ENCODE measurements at places on chromosomes 7 and 10.

- no peak for DNase-seq
These were observed 43.5 kb downstream of the PRTFDC1 start for GRCh38 chr10:24908793-24909423.

GRCh38 chr10:15227611-15228372 lies 59.3 kb upstream of the NMT2 start:
- no peak for DNase-seq

DNA sequence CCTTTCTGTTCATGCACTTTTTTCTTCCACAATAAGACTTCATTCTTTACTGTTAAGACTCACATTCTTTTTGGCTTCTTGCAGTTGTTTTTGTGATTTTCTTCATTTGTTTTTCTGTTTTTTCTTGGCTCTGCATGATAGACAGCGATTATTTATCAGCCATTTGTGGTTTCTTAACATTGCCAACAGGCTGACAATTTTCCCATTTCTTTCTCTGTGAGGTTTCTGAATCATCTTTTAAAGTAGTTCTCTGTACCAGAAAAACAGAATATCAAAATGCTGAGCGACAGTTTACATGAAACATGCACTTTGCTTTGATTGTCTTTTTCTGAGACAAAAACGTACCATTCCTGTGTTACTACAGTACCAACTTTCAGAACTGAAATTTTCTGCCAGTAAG lies 334.2 kb upstream of the MAGI2 start:
- DNase-seq, result no peak

GRCh38 chr7:90773269-90773668 lies 177.1 kb downstream of the CDK14 start:
- no peak for DNase-seq

GRCh38 chr7:87506246-87507180 lies 31.0 kb upstream of the ABCB4 start:
- DNase-seq, result no peak

GRCh38 chr7:26760501-26760900 lies 103.9 kb downstream of the SKAP2 start:
- no peak for DNase-seq

DNA sequence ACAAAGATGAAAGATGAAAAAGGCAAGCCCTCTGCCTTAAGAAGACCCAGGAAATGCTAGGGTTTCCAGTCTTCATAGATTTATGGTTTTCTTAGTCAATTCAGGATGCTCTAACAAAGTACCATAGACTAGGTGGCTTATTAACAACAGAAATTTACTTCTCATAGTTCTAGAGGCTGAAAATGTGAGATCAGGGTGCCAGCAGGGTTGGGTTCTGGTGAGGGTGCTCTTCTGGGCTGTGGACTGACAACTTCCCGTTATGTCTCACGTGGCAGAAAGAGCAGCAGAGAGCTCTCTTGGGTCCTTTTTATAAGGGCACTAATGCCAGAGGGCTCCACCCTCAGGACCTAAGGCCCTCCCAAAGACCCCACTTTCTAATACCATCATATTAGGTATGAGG lies 23.7 kb downstream of the ELMO1 start:
- no peak for DNase-seq

DNA sequence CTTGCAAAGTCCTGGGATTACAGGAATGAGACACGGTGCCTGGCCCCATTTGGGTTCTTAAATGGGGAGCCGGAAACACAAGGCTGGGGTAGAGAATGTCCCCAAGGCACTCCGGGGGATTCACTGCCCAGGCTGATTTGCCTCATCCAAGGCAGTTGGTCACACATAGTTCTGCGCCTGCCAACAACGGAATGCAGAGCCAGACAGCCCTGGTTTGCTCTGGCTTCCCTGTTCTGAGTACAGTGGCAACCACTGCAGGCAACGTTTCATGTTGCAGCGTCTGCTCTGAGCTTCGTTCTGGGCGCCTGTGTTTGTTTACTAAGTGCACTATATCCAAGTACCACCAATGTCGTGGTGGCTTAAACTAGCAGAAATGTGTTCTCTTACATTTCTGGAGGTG lies 61.7 kb upstream of the C1QL3 start:
- DNase-seq, result no peak

DNA sequence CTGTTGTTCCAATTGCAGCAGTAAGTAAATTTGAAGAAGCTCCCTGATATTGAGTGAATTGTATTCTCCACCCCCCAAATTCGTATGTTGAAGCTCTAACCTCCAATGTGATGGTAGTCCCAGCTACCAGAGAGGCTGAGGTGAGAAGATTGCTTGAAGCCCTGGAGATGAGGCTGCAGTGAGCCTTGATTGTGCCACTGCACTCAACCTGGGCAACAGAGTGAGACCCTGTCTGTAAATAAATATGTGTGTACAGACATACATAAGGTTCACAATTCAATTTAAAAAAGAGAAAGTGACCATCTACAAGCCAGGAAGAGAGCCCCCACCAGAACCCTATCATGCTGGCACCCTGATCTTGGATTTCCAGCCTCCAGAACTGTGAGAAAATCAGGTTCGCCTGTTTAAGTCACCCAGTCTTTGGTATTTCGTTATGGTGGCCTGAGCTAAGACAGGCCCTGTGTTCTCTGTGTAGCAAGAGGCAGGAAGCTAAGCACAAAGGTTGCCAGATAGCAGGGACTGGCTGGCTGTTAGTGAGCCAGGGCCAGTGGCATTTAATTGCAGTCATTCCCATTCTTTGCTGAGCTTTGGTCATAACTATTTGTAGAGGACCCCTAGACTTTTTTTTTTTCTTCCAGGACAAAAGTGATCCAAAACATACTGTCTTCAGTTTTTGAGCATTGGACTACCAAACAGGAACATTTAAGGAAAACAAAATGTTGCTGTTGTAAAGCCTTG lies 45.6 kb downstream of the AUTS2 start:
- peak; percentile 2 for DNase-seq

GRCh38 chr10:101565936-101566332 lies 22.1 kb downstream of the POLL start:
- DNase-seq, result no peak

DNA sequence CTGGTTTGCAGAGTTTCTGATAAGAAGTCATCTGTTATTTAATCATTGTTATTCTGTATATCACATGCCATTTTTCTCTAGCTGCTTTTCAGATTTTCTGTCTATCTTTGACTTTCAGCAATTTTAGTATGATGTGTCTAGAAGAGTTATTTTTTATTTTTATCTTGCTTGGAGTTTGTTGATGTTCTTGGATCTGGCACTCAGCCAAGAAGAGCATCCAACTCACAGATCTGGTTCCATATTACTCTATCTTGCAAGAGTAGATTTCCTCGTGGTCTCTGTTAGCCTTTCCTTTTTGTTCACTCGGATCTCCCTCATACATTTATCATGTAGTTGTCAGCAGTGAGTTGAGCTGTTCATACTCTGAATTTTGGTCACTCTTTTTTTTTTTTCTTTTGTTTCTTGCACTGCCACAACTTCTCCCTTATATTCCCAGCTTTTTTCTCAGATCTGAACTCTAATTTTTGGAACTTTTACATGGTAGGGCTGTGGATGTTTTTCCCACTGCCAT lies 54.8 kb upstream of the CALCR start:
- DNase-seq, result no peak

DNA sequence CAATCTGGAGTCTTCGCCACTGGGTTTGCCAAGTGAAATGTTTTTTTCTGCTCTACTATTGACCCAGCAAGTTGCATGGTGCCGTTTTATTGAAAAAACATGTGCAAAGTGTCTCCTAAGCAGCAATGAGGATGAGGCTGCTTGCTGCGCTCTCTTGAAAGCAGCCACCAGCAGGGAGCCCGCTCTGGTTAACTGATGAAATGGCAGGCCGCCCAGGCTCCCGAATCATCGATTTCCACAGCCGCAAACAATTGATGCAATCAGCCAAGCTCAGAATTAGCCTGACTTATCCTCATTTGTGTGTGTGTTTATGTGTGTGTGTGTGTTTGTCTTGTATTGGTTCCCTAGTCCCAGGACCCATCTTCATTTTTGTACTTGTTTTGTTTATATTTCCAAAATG lies 22.2 kb upstream of the LYZL1 start:
- DNase-seq, result peak; percentile 13

- no peak for DNase-seq
These were observed 208.6 kb downstream of the ZNF365 start for GRCh38 chr10:62582804-62583208.

- DNase-seq, result no peak
These were observed 62.7 kb downstream of the ENTPD1 start for GRCh38 chr10:95818668-95819067.

GRCh38 chr10:84473136-84473535 lies 144.7 kb downstream of the CCSER2 start:
- DNase-seq, result no peak

- peak; percentile 96 for DNase-seq
These were observed at the start of the genes DBF4 and SLC25A40 for GRCh38 chr7:87876040-87876868. TSS of gene DBF4 (plus strand) at chr7:87876493. CDS start at chr7:87876733, 240 bp downstream. TSS of gene SLC25A40 (minus strand) at chr7:87876360. CDS start at chr7:87858727, 17,633 bp downstream.

DNA sequence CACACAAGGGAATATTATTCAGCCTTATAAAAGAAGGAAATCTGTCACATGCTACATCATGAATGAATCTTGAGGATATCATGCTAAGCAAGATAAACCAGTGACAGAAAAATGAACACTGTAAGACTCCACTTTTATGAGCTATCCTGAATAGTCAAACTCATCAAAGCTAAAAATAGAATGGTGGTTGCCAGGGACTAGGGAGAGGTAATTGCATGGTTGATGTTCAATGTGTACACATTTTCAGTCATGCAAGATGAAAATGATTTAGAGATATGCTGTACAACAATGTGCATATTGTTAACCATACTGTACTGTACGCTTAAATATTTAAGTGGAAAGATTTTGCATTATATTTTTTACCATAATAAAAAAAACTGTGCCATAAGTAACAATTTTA lies 1349.1 kb downstream of the XPNPEP1 start:
- no peak for DNase-seq

DNA sequence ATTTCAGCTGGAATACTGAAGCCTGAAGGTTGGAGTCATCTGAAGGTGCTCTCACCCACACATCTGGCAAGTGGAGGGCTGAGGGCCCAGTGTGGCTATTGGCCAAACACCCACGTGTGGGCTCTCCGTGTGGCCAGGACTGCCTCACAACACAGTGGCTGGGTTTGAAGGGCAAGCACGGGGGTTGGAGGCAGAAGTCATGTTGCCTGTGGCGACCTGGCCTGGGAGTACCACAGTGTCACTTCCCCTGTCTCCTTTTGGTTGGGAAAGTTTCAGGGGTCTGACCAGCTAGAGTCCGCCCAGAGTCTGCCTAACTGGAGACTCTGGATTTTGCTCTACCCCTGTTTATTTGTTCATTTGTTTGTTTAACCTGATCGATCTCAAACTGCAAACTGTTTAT lies 169.5 kb downstream of the DNAJB6 start:
- no peak for DNase-seq

DNA sequence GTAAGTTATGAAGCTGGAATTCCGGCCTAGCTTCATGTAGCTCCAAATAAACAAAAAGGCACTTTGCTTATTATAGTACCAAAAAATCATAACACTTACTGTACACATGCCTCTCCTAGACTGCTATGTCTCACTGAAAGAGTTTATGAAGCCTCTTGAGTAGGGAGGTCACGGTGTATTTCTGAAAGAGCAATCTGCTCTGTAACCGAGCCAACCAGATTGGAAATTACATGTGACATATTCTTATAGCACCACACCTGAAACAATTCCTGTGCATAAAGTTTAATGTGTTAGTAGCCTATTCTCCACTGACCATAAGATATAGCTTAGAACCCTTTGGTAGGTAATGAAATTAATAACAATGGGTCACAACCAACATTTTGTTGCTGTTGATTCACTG lies 1.3 kb upstream of the FAM3C start:
- DNase-seq, result no peak

GRCh38 chr10:69680610-69681009 lies 50.6 kb downstream of the FAM241B start:
- no peak for DNase-seq

DNA sequence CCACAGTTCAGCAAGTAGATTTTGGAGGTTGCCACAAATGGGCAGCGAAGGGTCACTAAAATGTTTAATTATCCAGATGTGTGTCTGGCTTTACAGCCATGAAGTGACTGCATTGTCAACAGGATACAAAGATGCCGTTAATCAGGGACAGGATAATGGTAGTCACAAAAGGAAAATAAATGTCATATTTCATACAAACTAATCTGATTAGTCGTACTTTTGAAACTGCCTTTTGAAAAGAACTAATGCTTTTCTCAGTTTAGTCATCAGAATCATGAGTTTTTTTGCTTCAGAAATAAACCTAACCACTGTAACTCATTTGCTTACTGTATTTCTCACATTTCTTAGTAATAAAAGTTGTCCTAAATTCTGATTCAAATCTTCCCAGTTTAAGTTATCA lies 22.2 kb upstream of the WNT16 start:
- no peak for DNase-seq

- no peak for DNase-seq
These were observed 942 bp upstream of the KIAA1217 start for GRCh38 chr10:24207781-24208611.

DNA sequence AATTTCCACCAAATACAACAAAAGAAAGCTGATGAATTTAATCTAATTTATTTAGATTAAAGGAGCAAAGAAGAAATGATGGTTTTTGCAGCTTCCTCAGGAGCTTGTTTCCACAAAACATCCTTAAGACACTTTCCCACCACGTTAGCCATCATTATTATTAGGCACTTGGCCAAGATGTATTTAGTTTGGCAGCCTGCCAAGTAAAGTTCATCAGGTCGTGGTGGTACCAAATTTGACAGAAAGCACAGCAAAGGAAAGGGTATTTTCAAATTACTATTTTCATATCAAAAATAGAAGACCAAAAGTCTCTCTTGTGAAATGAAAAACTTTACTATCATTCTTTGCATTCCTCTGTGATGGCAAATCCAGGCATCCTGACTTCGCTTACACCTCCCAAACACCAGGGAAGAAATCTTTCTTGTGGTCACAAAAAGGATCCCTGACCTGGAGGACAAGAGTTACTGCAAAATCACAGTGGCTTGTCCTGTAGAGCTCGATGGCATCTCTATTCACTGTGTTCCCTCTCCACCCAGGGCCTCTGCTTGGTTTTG lies 123.1 kb upstream of the INHBA start:
- no peak for DNase-seq

DNA sequence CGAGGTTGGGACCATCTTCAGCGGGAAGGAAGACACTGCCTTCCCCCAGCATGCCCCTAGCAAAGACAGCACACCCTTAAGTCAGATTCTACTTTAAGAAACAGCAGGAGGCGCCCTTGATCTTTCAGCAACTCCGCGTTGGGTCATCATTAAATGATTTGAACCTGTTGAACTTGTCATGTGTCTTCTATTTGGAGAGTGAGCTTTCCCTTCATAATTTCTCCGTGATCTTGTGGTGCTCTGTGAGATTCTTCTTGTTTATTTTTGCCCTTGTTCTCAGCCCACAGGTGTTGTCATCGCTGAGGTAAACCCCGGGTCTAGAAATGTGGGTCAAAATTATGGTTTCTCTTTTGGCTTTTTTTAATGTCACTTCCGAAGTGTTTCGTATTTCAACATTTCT lies 49.5 kb upstream of the PITRM1 start:
- no peak for DNase-seq

DNA sequence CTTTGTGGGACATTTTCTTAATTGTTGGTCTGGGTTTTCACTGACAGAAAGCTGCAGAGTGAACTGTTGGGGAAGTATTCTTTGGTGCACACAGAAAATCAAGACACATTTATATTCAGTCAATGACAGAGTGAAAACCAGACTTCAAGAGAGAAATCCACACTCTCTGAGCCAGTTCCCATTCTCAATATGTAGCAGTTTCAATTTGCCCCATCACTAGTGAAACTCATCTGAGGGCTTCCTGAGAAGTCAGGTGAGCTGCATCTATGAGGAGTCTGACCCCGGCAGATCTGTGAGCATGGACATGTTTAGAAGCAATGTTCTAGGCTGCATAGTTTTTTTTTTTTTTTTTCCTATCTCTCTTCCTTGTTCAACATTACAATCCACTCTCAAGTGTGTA lies 163.7 kb upstream of the AHR start:
- DNase-seq, result no peak

- no peak for DNase-seq
These were observed 99.6 kb downstream of the C10orf90 start for GRCh38 chr10:126570621-126571602.

Measured in neural crest cell (in vitro differentiated cells).